ENCODE measurements at places on chromosomes 7 and 10. TPM values are rescaled to one million over a fixed set of nuclear protein-coding genes. Genes with fewer than 3 reads are reported as not detected.

DNA sequence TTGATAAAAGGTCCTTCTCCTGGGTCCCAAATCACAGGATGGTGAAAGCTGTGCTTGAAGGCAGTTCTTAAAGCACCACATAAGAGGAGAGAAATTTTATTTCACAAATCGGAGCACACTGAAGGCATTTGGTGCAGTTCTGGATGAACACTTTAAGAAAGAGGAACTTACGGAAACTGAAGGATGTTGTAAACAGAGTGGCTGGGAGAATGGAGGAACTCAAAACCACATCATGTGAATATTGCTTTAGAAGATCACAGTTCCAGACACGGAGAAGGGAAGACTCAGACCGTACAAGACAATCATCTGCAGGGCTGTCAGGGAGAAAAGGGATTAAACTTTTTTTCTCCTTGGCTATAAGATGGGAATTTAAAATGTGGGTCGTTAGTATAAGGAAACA is 9.0 kb upstream of the GPR141 start:
- DNase-seq: no peak
- no peak overlapping the region for H3K4me3 ChIP-seq
- no peak overlapping the region for H3K27ac ChIP-seq
- no peaks in the 10 kb centered on the region for H3K36me3 ChIP-seq

DNA sequence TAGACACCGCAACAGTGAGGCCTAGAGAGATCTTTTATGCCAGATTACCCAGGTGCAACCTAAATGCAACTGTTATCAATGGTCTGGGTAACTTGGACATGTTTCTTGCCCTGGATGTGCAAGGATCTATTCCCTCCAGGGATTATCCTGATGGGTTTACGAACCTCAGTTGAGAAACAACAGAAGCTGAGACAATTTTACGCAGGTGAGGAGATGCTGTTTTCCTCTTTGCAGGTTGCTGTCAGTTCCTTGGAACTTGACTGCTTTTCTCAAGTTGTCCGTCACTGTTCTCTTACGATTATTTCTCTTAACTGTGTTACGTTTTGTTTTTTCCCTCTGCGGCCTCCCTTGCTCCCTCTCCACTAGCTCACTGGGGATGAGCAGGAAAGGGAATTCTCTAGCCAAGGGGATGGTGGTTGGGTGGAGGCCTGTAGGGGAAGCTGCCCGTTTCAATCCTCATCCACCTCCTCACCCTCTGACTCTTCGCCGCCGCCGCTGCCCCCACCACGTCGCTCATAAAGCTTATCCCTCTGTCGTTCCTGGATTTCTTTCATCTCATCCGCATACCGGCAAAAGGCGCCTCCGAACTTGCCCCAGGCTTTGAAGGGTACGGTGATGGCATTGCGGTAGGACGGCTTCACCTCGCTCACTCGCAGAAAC is 1.2 kb downstream of the PURB start:
- H3K27ac ChIP-seq: peak overlapping the region; percentile 88
- peaks cover 31% of the 10 kb centered on the region for H3K4me1 ChIP-seq
- H3K4me3 ChIP-seq: peak overlapping the region; percentile 95
- peaks cover 14% of the 10 kb centered on the region for H3K27me3 ChIP-seq

The PRF1 gene
- not detected for total RNA-seq

The PKD1L1 gene
- 4.8 TPM for total RNA-seq
